GM19239 (cell line): ENCODE measurements at places on chromosomes 16 and 17.

DNA sequence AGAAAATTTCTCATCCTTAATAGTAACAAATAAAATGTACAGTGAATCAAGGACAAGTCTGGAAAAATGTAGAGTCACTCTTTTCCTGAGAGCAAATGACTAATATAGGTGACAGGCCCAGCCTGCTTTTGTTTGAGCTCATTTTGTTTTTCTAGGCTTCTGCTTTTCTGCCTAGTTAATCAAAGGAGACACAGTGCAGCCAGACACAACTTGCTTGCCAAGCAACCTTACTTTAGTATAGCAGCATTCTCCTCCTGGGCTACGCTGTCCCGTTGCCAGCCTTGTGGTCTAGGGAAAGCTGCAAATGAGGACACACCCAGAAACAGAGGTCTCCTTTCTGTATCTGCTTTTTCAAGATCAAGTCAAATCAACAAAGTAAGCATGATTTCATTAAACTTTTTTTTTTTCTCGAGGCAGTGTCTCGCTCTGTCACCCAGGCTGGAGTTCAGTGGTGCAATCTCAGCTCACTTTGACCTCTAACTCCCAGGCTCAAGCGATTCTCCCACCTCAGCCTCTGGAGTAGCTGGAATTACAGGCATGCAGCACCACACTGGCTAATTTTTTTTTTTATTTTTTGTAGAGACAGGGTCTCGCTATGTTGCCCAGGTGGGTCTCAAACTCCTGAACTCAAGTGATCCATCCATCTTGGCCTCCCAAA is 17.2 kb downstream of the GINS3 start:
- no peak for DNase-seq

DNA sequence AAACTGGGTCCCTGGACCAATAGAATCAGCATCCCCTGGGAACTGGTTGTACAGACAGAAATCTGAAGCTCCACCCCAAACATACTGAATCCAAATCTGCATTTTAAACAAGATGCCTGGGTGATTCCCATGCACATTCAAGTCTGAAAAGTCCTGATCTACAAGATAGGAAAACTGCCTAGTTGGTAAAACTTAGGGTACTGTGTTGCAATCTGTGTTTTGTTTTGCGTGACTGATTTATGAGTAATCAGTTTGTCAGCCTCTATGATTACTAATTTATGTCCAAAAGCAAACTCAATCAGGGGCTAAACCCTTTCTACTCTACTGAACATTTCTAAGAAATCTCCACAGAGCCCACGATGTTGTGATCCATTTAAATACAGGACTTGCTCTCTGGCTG is 103.8 kb downstream of the YPEL2 start:
- no peak for DNase-seq

DNA sequence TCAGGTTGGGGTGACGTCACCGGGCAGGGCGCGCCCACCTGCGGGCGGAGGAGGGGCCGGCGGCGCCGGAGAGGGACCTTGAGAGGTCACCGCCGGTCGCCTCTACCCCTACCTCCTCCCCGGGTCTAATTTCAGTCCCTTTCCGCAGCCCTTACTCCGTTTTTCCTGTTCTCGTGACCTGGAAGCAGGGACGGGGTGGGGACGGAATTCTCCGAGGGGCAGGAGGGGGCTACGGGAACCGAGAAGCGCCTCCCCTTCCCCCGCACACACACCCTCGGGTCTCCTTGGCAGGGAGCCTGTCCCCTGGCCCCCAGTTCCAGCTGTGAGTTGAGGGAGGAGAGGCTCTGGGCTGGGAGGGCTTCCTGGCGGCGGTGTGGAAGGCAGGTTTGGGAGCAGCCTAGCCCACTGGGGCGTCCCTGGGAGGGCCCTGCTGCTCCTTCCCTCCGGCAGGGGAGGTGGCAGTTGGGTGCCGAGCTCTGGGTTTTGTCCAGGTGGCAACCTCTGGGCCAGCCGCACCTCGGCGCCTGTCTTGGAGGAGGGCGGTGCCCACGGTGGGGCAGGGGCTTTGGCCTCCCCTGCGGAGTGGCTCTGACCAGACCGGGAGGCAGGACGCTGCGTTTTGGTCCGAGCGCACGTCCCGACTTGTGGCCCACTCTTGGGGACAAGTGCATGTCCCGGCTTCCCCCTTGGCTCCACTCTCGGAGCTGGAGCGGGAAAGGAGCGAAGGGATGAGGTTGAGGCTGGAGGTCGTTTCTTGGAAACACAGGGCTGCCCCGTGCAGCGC is 773 bp downstream of the SYNGR3 start:
- no peak for DNase-seq

- DNase-seq = no peak
Observed at GRCh38 chr17:66964930-66965800, 658 bp downstream of the CACNG4 start.

- DNase-seq = no peak
Observed at GRCh38 chr16:54694651-54695050, 236.0 kb upstream of the IRX5 start.

DNA sequence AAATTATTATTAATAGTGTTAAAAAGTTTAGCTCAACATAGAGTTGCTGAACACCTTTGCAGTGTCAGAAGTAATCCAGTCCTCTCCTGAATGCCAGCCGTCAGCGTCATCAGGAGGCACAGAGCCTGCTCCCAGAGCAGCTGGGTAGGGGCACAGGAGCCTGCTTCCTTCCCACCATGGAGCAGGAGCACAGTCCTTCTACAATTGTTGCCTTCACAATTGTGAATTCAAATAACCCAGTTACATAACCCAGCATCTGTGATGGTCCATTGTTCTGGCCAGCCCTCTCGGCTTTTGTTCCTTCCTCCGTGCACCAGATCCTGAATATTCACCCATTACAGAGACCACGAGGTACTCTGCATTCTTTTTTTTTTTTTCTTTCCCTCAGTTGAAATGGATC is 393.9 kb upstream of the MAF start:
- DNase-seq = no peak

DNA sequence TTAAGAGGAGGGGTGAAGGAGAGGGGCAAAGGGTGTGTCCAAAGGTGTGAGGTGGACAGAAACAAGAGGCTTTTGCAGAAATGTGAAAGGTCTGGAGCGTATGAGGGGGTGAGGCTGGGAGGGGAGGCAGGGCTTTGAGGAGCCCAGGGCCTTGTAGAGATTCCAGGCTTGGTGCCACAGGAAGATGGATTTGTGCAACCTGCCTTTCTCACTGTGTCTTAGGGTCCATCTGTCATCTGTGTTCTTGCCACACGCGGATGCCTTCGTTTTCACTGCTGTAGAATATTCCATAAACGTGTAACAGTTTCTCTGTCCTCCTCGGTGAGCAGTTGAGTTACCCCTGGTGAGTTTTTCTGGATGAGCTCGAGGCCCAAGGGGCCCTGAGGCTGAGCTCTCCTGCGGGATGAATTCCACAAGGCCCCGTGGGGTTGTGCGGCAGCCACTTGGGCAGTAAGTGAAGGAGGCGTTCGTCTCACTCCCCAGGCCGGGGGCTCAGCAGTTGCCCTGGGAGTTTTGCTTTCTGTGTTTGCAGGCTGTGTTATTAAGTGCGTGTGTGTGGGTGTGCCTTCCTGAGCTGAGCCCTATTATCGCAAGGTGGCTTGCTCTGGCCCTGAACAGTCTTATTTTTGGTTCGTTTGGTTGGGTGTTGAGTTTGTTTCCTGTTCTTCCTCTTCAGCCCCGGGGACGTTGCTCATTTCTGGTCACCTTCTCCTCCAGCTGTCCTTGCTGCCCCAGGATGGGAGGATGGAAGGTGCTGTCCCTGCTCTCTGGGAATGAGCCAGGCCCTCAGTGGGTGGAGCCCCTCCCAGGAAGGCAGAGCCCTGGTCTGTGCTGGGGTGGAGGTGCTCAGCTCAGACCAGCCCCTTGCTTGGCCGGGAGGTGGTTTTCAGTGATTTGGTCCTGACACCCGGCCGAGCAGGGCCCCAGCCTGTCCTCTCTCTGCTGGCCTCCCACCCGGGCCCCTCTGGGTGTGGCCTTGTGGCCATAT is 28.4 kb downstream of the BAIAP2 start:
- no peak for DNase-seq
